ENCODE measurements at places on chromosomes 11 and 22. TPM values are rescaled to one million over a fixed set of nuclear protein-coding genes. Genes with fewer than 3 reads are reported as not detected.

LRRC51 gene
- total RNA-seq: 9.2 TPM

- no peaks in the 10 kb centered on the region for H3K4me1 ChIP-seq
- no peak for DNase-seq
Observed at GRCh38 chr11:126547161-126547560, 191.7 kb downstream of the ST3GAL4 start.

- no peak overlapping the region for H3K4me3 ChIP-seq
- no peak for DNase-seq
- H3K27me3 ChIP-seq: peaks cover 6% of the 10 kb centered on the region
- H3K27ac ChIP-seq: no peak overlapping the region
- H3K36me3 ChIP-seq: no peaks in the 10 kb centered on the region
- no peaks in the 10 kb centered on the region for H3K4me1 ChIP-seq
Observed at GRCh38 chr11:116701876-116702275, 70.9 kb downstream of the BUD13 start.

GRCh38 chr11:90997241-90997640 lies 774.4 kb upstream of the CHORDC1 start:
- H3K27me3 ChIP-seq: no peaks in the 10 kb centered on the region
- H3K27ac ChIP-seq: no peak overlapping the region
- no peaks in the 10 kb centered on the region for H3K4me1 ChIP-seq
- no peak for DNase-seq

- no peaks in the 10 kb centered on the region for H3K36me3 ChIP-seq
- no peaks in the 10 kb centered on the region for H3K27me3 ChIP-seq
- no peak overlapping the region for H3K27ac ChIP-seq
- H3K4me3 ChIP-seq: no peak overlapping the region
Observed at GRCh38 chr11:28684011-28684586, 575.9 kb downstream of the METTL15 start.

DNA sequence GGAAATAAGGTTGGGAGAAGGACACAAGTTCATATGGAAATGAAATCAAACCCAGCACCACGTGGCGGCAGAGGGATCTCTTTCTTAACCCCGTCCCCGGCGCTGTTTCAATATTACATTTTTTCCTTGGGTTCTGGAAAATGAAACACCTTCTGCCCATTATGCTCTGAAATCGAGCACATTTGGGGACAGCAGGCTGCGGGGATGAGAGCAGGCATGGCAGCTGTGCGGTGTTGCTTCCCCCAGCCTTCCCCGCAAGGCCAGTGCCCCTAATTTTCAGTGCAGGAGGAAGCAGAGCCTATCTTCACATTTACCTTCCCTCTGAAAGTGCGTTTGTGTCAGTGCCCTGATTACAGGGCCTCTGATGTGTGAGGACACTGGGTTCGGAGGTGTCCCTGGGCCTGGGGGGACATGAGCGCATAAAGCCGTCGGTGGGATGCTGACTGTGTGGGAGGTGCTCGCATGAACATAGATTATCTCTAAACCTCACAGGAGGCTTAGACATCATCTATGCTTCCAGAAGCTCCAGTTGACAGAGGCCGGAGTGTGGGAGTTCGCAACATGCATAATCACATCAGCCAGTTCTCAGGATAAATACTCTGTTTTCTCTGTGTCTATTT lies 921.3 kb downstream of the BRD1 start:
- H3K36me3 ChIP-seq: no peaks in the 10 kb centered on the region
- no peak for DNase-seq
- H3K27ac ChIP-seq: no peak overlapping the region
- no peak overlapping the region for H3K4me3 ChIP-seq
- H3K27me3 ChIP-seq: peaks cover 6% of the 10 kb centered on the region

APOBEC3A gene
- not detected for total RNA-seq

- H3K36me3 ChIP-seq: no peaks in the 10 kb centered on the region
- DNase-seq: peak; percentile 10
- H3K27me3 ChIP-seq: peaks cover 41% of the 10 kb centered on the region
- H3K4me1 ChIP-seq: no peaks in the 10 kb centered on the region
- H3K4me3 ChIP-seq: no peak overlapping the region
Observed at GRCh38 chr11:36684840-36685801, 87.1 kb upstream of the RAG2 start.

- H3K27me3 ChIP-seq: peaks cover 13% of the 10 kb centered on the region
- no peaks in the 10 kb centered on the region for H3K4me1 ChIP-seq
- H3K36me3 ChIP-seq: no peaks in the 10 kb centered on the region
- no peak overlapping the region for H3K4me3 ChIP-seq
- DNase-seq: no peak
Observed at GRCh38 chr11:107710301-107710700, 1.6 kb downstream of the SLN start.

ZP1 gene
- total RNA-seq: not detected

DNA sequence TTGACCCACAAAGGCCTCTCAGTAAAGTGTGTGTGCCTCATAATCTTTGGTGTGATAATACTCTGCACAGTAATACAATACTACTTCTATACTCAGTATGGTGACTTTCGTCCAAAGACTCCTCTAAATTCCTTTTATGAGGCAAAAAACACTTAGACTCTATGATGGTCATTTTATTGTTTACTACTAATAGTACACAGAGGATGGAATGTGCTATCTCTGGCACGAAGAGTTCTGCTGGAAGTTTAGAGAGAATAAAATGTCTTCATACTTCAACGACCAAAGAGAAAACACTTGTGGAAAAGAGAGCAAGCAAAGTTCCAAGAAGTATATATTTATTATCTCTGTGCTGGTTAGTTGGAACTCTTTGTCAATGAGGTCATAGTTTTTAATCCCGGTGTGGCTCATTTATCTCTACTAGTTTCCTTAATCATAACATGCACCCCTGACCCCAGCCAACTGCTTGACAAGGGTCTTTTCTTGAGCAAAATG lies 7.5 kb upstream of the CSTF3 start:
- no peaks in the 10 kb centered on the region for H3K4me1 ChIP-seq
- H3K27me3 ChIP-seq: no peaks in the 10 kb centered on the region
- no peaks in the 10 kb centered on the region for H3K36me3 ChIP-seq

DNA sequence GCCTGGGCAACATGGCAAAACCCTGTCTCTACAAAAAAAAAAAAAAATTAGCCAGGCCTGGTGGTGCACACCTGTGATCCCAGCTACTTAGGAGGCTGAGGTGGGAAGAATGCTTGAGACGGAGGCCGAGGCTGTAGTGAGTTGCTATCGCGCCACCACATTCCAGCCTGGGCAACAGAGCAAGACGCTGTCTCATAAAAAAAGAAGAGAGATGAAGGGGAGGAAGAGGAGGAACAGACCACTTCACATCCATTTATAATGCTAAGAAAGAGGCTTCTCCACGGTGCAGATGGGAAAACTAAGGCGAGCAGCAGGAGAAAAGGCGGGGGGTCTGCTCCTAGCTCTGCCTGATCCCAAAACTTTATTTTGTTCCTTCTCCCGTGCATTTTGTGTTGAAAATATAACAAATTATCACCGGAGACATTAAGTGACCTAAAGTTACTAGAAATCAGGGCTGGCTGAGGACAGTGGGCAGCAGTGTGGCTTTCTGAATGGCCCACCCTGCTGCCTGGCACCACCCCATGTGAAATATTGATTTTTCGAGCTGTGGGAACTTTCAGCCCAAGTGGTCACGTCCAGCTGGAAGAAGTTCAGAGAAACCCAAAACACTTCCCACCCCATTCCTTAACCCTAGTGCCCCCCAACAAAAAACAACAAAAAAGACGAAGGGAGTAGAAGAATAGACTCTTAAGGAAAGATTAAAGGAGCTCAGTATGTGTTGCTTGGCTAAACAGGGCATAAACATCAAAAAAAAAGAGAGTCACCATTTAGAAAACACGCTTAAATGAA lies 9.5 kb downstream of the MYH9 start:
- H3K36me3 ChIP-seq: peaks cover 69% of the 10 kb centered on the region
- H3K27me3 ChIP-seq: no peaks in the 10 kb centered on the region
- H3K27ac ChIP-seq: peak overlapping the region; percentile 97
- no peak for DNase-seq

GRCh38 chr22:30452861-30453260 lies 19.0 kb downstream of the SEC14L3 start:
- no peak overlapping the region for H3K27ac ChIP-seq
- H3K27me3 ChIP-seq: peaks cover 5% of the 10 kb centered on the region
- no peaks in the 10 kb centered on the region for H3K36me3 ChIP-seq
- DNase-seq: no peak

CBX6 gene
- total RNA-seq: 117 TPM

DNA sequence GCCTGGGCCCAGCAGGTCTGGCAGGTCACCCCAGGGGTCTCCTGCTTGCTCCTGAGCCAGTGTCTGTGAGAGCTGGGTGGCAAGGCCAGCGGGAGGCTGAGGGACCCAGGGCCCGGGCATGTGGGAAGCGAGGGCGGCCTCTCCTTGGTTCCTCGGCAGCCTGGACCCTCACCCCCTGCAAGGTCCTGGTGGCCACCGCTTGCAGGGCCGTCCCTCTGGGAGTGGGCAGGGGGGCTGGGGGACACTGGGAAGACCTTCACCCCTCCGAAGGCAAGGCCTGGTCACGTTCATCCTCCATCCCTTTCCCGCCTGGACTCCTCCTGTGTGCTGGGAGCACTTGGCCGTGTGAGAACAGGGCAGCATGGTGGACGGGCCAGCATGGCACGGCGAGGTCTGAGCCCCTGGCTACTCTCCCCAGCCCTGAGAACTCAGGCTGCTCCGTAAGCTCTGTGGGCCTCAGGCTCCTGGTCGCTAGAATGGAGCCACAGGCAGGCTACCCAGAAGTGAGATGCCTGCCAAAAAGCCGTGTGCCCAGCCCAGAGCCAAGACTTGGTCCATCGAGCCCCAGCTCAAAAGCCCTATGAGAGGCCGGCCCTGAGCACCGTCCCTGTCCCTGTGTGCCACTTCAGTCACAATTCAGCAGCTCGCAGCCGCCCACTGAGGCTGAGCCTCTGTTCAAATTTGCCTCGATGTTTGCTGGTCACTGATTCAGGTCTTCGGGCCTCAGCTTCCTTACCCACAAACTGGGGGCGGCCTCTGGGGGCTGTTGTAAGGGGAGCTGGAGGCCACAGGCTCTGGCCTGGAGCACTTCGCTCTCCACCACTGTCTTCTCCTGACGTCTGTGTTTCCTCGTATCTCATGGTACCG lies 45.0 kb downstream of the IGLL1 start:
- no peak overlapping the region for H3K27ac ChIP-seq
- H3K4me3 ChIP-seq: no peak overlapping the region
- DNase-seq: no peak

DNA sequence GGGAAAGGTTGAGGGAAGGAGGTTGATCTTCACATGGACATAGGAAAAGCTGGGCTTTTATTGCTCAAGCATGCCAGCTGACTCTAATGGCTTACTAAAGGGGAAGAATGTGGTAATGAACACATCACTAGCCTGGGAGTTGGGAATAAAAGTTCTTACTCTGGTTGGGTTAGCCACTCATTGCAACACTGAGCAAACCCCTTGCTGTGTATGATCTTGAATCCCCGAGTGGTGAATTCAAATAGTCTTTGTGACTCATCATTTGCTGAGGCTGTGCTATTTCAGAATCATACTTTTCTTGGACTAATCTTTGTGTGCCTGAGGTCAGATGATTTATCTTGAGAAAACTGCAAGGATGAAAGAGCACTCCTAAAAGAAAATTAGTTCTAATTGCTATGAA lies 304.1 kb upstream of the ANO5 start:
- H3K4me1 ChIP-seq: no peaks in the 10 kb centered on the region
- DNase-seq: no peak
- no peaks in the 10 kb centered on the region for H3K36me3 ChIP-seq

DNA sequence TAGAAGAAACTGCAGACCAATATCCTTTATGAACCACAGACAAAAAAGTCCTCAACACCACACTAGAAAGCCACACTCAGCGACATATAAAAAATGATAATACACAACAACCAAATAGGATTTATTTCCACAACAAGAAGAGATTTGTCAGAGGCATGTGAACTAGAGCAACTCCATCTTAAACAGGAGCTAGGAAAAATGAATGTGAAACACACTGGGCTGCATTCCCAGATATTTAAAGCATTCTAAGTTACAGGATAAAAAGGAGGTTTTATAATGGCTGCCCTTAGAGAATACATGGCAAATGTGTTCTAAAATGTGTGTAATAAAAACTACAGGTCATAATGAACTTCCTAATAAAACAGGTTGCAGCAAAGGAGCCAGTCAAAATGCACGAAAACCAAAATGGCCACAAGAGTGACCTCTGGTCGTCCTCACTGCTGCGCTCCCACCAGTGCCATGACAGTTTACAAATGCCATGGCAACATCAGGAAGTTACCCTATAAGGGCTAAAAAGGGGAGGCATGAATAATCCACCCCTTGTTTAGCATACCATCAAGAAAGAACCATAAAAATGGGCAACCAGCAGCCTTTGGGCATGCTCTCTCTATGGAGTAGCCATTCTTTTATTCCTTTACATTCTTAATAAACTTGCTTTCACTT lies 21.8 kb downstream of the XKR3 start:
- H3K4me3 ChIP-seq: no peak overlapping the region
- H3K4me1 ChIP-seq: peaks cover 3% of the 10 kb centered on the region
- peaks cover 5% of the 10 kb centered on the region for H3K27me3 ChIP-seq
- DNase-seq: no peak
- H3K36me3 ChIP-seq: no peaks in the 10 kb centered on the region

DNA sequence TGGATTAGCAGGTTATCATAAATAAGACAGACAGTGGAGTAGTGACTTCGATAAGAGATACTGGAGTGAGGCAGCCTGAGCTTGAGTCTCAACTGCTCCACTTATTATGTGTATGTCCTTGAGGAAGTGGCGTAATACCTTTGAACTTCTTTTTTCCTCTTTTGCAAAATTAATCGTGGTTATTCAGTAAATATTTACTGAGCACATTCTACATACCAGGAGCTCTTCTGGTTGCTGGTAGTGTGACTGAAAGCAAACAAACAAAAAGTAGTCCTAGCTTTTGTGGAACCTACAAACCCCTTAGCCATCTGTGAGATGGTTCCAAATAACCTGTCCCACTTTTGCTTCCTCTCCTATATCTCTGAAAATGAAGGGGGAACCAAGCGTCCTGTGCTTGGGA lies 125.6 kb upstream of the ASPHD2 start:
- DNase-seq: no peak
- peaks cover 20% of the 10 kb centered on the region for H3K27me3 ChIP-seq

DNA sequence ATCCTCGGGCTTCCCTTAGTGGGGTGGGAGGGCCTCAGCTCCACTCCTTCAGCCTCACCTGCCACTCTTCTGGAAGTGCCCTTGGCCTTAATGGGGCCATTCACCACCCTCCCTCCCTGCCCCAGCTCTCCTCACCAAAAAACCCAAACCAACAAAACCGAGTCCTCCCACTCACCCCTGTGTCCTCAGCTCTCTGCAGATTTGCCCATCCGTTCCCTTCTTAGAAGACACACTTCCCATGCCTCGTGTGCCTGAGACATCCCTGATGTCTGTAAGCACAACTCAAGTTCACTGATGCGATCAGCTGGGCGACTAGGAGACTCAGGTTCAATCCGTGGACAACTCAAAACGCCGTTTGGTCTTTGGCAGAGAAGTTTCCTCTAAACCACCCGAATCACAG lies 839.2 kb downstream of the TBC1D22A start:
- no peaks in the 10 kb centered on the region for H3K36me3 ChIP-seq
- H3K4me1 ChIP-seq: no peaks in the 10 kb centered on the region
- no peak overlapping the region for H3K4me3 ChIP-seq
- H3K27me3 ChIP-seq: no peaks in the 10 kb centered on the region
- no peak for DNase-seq

- peaks cover 9% of the 10 kb centered on the region for H3K27me3 ChIP-seq
- DNase-seq: no peak
- no peaks in the 10 kb centered on the region for H3K36me3 ChIP-seq
- H3K4me1 ChIP-seq: no peaks in the 10 kb centered on the region
- H3K27ac ChIP-seq: no peak overlapping the region
Observed at GRCh38 chr11:122954455-122954854, 27.2 kb downstream of the BSX start.

PVALB gene
- not detected for total RNA-seq
